Tibial artery (tissue), 4 donors: ENCODE measurements at places on chromosomes 12 and 14.

DNA sequence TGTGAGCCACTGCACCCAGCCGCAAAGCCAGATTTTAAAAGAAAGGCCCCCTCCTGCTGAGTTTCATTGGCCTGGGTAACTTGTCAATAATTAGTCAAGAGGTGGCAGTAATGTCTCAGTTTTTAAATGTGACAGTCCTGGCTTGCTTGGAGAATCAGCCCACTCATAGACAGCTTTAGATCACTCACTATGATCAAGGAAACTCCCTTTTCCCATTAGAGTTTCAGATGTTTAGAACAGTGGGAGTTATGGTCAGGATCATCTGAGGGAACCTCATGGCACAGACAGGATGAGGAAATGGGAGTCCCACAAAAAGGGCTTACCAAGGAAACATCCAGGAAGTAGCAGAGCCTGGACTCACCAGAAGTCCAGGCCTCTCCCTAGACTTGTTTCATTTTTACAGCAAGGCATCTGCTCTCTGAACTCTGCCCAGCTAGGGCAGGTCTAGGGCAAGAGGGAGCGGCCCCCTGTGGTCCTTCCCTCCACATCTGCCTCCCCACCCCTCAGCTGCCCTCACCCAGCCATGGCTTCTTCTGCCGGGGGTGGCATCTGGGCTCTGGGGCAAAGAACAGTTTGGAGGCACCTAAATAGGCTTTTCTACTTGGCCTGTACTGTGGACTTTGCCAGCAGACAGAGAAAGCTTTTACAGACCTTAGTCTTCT, 11.2 kb downstream of the BCL2L14 start:
- no peak for DNase-seq

DNA sequence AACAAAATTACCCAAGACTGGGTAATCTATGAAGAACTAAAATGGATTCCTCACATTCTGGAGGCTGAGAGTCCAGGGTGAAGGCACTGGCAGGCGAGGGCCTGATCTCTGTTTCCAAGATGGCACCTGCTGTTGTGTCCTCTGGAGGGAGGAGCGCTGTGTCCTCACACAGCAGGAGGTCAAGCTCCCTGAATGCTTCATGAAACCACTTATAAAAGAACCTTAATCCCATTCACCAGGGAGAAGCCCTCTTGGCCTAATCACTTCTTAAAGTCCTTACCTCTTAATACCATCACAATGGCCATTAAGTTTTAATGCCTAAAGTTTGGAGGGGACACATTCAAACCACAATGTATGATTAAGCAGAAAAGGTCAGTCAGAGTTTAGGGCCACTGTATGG, 172.4 kb downstream of the EMP1 start:
- no peak for DNase-seq

DNA sequence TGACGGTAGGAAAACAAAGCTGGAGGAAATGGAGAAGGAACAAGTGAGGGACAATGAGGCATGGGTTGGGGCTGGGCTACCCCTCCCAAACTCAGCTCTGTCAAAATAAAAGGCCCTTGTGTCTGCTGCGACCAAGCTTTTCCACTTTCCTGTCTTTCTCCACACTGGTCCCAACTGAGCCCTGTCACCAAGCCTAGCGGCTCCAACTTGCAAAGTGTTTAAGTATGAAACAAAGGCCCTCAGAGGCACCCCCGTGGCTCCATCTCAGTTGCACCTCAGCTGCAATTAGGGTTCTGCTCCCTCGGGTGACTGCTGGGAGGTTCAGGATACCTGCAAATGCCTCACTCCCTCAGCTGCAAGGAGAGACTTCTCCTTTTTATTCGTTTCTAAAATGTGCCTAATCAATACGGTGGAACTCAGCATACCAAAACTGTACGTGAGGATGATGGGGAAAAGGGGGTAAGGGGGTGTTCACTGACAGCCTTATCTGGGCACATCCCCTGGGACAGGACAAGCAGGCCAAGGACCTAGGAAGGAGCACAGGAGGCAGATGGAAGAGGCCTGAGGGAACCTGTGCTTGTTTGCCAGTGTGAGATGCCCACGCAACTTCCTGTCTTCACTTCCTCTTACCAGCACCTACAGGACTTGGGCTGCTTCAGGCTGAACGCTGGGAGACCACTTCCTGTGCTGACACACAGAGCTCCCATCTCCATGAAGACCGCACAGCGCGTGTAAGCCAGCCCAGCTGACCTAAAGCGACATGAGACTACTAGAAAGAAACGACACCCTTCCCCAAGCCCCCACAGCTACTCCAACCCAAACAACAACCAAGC, 8.9 kb downstream of the VAMP1 start:
- no peak for DNase-seq

DNA sequence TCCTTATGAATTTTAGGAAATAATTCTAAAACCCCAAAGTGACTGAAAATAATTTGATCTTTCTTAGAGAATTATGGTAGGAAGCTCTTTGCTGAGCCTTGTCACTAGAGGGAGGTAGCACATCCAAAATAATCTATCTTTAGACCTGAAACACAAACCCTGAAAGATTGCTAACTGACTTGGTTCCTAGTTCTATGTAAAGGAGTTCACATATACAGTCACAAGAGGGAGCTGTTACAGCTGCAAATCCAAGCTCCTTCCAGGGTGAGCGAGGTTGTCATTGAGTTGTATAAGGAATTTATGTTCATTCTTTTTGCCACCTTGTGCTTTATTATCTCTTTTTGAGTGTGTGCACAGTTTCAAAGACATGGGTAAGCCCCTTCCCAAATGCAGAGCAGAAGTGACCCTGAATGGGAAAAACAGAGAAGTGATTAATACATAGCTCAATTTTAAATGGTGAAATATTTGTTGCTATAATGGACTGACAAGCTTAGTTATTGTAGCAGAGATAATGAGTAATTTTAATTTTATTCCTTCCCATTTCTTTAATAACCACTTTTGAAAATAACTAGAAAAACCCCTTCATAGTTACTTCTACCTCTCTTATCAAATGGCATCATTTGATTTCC, 387.9 kb downstream of the DAD1 start:
- no peak for DNase-seq

DNA sequence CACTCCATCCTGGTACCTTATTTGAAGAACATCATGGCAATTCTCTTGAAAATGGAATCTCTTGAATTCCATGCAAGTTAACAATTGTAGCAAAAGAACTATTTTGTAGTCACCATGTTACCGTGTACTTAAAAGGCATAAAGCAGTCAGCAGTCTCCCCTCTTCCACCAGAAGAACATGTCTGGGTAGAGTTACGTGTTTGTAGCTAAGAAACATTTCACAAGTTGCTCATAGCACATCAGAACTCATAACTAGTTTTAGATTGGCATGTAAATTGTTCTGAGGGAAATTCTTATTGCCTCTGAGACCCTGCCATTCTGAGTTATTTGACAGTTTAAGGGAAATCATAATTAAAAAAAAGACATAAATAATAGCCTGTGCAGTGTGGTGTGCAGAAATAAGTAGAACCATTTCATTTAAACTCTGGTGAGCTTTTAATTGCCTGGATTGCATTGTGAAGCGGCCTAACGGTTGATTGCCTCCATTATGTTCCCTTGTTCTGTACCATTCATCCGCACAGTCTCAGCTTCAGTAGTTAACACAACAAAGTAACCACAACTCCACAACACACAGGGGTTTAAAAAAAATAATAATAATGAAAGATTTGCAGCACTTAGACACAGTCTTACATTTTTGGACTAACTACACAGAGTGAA, 2.6 kb downstream of the LMO3 start:
- no peak for DNase-seq

DNA sequence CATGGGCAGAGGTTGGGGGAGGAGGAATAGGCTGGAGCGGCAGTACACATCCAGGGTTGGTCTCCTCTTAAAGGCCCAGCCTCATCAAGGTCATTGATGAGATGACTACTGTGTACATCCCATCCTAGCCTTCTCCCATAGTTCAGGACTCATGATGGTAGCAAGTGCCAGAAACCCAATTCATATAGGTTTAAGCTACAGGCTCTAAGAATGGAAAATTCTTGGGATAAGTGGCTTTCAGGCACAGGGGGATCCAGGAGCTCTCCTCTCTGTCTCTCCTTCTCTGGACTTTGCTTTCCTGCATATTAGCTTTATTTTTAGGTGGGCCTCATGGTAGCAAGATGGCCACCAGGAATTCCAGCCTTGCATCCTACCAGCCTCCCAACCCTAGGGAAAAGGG, 6.3 kb downstream of the SDSL start:
- DNase-seq = no peak

DNA sequence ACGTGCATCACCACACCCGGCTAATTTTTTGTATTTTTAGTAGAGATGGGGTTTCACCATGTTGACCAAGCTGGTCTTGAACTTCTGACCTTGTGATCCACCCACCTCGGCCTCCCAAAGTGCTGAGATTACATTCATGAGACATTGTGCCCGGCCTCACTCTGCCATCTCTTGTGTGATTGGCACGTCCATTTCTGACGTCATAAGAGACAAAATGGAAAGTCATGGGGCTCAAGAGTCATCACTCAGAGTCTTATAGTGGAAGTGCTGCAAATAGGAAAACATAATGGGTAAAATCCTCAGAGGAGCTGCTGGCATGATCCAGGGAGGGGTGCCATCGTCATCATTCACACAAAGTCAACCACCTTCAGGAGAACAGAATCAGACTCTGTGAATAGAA, 54.2 kb upstream of the GPATCH2L start:
- no peak for DNase-seq

DNA sequence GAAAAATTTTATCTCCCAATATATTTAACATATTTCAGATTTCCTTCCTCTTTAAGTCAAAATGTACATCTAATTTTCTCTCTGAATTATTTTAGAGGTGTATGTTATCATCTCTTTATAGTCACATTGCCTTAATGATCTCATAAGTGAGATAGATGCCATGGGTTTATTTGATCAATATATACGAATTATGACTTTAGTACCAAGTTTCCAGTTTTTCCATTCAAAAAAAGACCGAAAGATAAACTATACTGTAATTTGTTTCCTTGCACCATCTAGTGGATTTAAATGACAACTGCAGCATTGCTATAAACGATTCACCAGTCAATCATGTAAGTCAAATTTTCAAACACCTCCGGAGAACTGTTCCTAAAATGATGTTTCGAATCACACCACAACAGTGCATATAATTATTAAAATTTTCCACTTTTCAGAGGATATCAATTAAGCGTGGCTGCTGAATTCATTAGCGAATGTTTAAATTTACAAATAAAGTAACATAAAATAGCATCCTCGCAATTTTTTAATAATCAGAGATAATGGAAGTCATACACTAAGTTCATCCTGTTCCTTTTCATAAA, 419 bp upstream of the ATXN7L3B start:
- DNase-seq = no peak

GRCh38 chr14:102696856-102697495, 80.3 kb upstream of the TRAF3 start:
- DNase-seq = no peak

DNA sequence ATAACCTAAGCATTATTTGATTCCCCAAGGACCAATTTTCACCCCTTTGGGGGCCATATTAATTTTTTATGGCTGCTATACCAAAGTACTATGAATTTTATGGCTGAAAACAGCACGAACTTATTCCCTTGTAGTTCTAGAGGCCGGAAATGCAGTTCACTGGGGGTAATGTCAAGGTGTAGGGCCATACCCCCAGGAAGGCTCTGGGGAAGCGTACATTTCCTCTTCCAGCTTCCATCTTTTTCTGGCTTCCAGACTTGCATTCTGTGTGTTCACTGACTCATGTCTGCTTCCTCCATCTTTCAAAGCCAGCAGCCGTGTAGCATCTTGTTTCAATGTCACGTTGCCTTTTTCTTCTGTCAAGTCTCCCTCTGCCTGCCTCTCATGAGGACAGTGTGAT, 133.5 kb downstream of the BICD1 start:
- DNase-seq = no peak

GRCh38 chr12:66590275-66590985, 88.4 kb downstream of the GRIP1 start:
- DNase-seq = no peak

DNA sequence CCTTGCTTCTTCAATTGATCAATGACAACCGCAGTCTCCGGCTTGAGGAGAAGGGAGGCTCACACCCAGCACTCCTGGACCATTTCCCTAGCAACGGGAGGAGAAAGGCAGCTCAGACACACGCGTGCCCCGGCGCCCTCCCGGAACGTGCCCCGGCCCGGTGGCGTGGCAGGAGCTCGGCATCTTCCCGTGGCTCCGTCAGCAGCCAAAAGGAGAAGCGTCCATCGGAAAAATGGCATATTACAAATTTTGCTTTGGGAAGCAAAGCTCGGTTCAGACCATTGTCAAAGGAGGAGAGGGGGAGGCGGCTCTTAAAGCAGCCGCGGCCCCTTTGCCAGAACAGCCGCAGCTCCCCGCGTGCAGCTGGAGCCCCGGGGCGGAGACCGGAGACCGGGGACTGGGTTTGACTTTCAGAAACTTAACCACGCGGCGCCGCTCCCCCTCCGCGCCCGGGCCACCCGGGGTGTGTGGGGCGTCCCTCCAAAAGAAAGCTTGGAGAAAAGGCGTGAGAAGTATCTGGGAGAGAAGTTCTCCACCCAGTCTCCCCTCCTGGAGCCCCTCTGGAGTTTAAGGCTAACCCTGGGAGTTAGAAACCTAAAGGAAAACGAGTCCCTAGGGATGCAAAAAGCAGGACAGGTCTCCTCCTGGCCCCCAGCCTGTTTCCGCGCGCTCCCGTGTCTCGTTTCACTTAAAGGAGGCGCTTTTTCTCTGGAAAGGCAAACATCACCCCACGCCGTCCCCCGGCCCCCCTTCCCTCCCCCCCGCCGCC, 545 bp downstream of the PPFIA2 start:
- DNase-seq = peak; percentile 30

- no peak for DNase-seq
Measured at GRCh38 chr14:58746261-58746660, 108.5 kb downstream of the DACT1 start.
